ENCODE measurements at places on chromosomes 4 and X. TPM values are rescaled to one million over a fixed set of nuclear protein-coding genes. Genes with fewer than 3 reads are reported as not detected.

Gene FAM184B
- total RNA-seq = not detected

Gene STS
- total RNA-seq = 4.0 TPM

Gene CNGA1
- not detected for total RNA-seq

Gene TEX13B
- total RNA-seq = not detected

Gene ETNPPL
- not detected for total RNA-seq

Gene TMEM185A
- 6.6 TPM for total RNA-seq

Gene FGD1
- 11.9 TPM for total RNA-seq
